Peyer's patch (tissue), 4 donors: ENCODE measurements at places on chromosomes 7 and 10. TPM values are rescaled to one million over a fixed set of nuclear protein-coding genes. Genes with fewer than 3 reads are reported as not detected.

- no peak for DNase-seq
Measured at GRCh38 chr7:147014286-147014955, 897.8 kb downstream of the CNTNAP2 start.

DNA sequence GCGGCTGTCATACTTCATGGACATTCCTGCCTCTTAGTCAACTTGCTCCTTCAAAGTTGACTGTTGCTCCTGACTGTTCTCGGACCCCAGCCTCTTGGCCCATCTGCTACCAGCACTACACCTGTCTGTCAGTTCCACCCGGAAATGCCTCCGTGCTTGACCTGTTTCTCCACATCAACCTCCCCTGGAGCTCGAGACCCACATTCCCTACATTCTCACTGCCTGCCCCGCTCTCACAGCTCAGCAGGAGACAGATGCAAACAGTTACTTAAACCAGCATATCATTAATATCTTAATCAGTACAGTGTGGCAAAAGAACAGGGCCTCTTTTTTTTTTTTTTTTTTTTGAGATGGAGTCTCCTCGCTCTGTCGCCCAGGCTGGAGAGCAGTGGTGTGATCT lies 174.3 kb downstream of the NRP1 start:
- no peak for DNase-seq

DNA sequence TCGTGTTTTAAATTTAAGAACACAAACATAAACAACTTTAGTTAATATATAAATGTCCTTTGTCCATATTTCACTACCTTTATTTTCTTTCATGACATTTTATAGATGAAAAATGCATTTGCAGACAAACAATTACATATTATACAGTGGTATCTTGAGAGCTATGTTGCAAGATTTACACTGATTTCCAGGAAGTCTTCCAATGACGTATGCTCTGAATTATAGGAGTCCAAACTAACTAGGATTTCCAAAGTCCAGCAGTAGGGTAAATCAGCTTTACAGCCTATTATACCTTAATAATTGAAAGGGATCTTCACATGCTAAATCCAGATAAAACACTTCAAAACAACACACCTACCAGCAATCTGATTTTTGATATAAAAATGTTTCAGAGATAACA lies 69.4 kb downstream of the HYCC1 start:
- DNase-seq, result no peak

DNA sequence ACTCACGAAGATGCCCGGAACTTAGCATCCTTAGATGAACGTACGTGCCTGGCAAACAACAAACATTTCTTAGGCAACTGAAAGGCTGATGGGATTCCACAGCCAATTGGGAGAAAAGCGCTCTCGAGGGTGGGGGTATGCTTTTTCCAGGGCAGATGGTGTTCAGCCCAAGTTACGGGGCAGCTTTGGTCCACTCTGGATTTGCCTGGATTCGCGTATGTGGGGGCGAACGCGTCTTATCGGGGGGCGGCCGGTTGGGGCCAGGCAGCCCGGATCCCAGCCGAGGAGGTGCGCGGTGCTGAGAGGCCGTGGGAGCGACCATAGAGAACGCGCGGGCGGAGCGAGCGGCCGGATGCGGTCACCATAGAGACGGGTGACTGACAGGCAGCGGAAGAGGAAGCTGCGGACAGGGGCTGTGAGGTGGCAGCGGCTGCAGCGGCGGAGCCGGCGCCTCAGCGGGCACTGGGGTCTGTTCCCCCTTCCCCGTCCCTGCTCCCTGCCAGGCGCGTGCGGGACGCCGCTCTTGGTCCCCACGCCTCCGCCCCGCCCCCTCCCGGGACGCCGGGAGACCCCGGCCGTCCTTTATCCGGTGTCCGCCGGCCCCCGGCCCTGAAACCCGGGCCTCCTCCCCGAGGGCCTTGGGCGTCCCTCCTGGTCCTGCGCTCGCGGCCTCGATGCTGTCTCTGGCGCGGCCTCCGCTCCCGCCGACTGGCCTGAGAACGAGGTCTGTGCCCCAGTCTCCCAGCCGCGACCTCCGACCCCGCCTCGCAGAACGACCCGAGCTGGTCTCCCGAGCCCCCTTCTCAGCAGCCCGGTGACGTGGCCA lies at the start of gene CHPF2:
Gene CHPF2, plus strand, starts transcription at position 393 of the 826 bp plus-strand sequence. CDS start 1,529 bp downstream, outside the sequence.
- DNase-seq, result peak; percentile 90

DNA sequence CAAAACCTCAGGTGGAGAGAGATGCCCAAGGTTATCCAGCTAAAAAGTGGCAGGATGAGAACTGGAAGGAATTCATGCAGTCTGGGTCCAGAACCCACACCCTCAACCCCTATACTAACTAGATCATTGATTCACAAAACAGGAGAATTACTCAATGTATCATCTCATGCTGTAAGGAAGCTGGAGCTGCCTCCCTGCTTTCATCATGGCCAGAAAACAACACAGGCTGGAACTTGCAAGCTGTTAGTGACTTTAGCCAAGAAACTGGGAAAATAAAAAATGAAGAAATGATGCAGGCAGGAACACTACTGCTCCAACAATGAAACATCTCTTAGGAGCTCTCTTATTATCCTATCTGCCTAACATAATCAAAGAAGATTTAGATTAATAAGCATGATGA lies 619.8 kb upstream of the CELF2 start:
- DNase-seq, result no peak

DNA sequence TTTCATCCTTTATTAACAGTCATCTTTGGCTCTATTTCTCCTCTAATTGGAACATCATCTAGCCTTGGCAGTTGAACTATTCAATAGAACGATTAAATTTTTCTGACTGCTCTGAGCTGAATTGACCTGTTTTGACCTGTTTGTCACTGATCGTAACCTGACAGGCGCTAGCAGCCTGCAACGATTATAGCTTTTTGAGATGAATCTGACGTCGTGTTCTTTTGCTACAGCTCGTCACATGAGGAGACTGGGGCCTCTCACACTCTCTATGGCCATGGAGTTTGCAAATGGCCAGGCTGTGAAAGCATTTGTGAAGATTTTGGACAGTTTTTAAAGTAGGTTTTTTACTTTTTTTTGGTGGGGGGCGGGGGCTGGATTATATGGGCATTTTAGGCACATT lies 229.8 kb downstream of the FOXP2 start:
- DNase-seq, result no peak

GRCh38 chr7:40726559-40726958 lies 591.8 kb downstream of the SUGCT start:
- no peak for DNase-seq

GRCh38 chr7:139124084-139124914 lies 14.8 kb upstream of the ZC3HAV1 start:
- no peak for DNase-seq

DNA sequence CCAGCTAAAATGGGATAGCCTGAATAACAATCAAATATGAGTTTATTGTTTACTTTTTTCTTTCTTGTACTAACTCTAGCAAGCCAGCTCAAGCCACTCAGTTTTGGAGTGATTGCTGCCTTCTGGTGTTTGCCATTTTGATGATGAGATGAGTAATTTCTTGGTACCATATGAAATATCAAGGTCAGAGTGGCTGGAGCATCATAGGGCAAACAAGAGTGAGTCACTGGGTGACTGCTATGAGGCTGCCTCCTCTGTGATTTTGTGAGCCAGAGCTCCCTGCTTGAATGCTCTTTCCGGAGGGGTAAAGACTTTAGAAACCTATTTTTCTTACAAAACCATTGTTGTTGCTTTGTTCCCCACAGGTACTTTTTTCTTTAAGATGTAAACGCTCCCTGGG lies 295.6 kb downstream of the PRKG1 start:
- no peak for DNase-seq

GRCh38 chr10:28554009-28554408 lies 21.1 kb downstream of the WAC start:
- no peak for DNase-seq

- DNase-seq, result peak; percentile 92
Measured at GRCh38 chr7:87220026-87220733, 648 bp upstream of the TMEM243 start.

DNA sequence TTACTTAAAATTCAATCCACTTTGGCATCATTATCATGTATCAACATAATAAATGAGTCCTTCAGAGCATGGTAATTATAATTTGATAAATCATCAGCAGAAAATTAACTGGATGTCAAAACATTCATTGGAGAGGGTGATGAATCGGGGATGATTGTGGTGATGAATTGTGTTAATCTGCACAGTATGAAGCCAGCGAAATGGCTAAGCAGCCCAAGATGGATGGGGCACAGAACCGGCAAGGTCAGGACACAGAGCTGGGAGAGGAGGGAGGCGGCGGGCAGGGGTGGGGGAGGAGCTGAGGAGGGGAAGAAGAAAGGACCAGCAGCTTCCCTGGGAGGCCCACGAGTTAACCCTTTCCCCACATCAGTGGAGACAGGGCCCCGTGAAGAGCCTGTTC lies 536.1 kb downstream of the LRMDA start:
- no peak for DNase-seq

GRCh38 chr10:34124522-34125035 lies 690.5 kb downstream of the PARD3 start:
- DNase-seq, result no peak

DNA sequence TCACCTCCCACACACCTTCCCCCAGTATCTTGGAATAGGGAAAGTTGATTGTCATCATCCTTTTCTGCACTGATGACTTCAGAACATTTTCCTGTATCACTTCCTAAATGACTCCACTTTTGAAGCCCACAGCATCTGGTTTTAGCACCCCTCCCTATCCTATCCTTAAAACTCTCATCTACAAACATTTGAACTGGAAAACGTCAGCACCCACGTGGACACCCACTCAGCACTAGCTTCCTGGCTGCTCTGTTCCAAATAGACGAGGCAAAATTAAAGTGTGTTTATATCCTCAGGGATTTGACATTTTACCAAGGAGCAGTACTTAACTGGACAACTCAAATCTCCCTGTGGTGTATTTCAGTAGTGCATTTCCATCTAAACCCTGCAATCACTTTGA lies 73.9 kb downstream of the REEP3 start:
- no peak for DNase-seq

GRCh38 chr7:158110661-158111048 lies 477.0 kb downstream of the PTPRN2 start:
- no peak for DNase-seq

- DNase-seq, result no peak
Measured at GRCh38 chr7:106618480-106618879, 42.5 kb downstream of the CCDC71L start.

DNA sequence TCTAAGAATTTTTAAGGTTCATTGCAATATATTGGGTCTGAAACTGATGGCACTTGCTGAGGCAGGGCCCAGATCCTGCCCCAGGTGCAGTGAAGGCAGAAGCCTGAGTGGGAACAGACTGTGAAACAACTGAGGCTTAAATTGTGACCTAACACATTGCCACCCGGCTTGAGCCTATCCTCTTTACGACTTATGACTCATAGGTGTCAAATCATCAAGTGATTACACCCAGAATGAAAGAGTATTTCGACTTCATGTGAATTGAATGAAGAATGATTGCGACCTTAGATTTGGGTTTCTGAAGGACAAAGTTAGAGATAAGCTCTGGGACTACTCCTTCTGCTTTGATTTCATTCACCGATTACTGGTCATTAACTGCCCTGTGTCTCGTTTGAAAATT lies 200.9 kb downstream of the CREB5 start:
- DNase-seq, result no peak

GRCh38 chr7:13139436-13139835 lies 452.0 kb downstream of the ARL4A start:
- no peak for DNase-seq

DNA sequence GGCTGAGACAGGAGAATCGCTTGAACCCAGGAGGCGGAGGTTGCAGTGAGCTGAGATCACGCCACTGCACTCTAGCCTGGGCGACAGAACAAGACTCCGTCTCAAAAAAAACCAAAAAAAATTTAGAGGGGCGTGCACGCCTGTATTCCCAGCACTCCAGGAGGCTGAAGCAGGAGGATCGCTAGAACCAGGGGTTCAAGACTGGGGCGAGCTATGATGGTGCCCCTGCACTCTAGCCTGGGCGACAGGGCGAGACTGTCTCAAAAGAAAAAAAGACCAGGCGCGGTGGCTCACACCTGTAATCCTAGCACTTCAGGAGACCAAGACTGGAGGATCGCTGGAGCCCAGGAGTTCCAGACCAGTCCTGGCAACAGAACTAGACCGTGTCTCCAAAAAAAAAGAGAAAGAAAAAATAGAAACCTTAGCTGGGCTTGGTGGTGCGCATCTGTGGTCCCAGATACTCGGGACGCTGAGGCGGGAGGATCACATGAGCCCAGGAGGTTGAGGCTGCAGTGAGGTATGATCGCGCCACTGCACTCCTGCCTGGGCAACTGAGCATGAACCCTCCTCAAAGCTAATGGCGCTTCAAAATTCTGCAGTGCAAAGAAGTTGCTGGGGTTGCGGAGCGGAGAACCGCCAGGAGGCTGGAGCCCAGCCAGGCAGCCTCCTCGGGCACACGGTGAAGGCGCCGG lies 382 bp upstream of the MBLAC1 start:
- no peak for DNase-seq

The CYP3A4 gene
- 585 TPM for total RNA-seq

The PPP1R17 gene
- not detected for total RNA-seq

The SMARCD3 gene
- total RNA-seq, result 1.2 TPM

The GPR141 gene
- not detected for total RNA-seq

The FKBP6 gene
- total RNA-seq, result not detected

The TWIST1 gene
- total RNA-seq, result not detected

The POLR1F gene
- 5.8 TPM for total RNA-seq

The RBM20 gene
- total RNA-seq, result 4.1 TPM
